ENCODE measurements at places on chromosomes 2 and 18. TPM values are rescaled to one million over a fixed set of nuclear protein-coding genes. Genes with fewer than 3 reads are reported as not detected.

GRCh38 chr2:233480490-233481202 is 85.9 kb downstream of the USP40 start:
- no peak for DNase-seq

- peak; percentile 77 for DNase-seq
Observed at GRCh38 chr2:216034065-216034464, 20.7 kb upstream of the MREG start.

DNA sequence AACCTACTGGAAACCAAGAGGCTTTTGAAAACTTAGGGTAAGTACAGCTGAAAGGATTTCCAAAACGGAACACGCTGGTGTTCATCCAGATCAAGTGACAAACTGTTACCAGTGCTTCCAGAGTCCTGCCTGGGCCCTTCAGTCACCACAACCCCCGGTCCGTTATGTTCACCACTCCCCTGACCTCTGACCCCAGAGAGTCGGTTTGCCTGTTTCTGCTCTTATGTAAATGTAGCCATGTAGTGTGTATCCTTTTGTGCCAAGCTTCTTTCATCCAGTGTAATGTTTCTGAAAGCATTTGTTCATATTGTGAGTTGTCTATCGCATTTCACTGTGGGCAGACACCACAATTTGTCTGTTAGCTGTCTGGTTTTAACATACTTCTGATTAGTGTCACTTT is 217.5 kb downstream of the NCK2 start:
- DNase-seq = no peak

The GPBAR1 gene
- total RNA-seq = not detected

GRCh38 chr2:200471324-200471848 is 38.5 kb downstream of the KCTD18 start:
- no peak for DNase-seq

The FAM110C gene
- total RNA-seq = not detected

The ALPP gene
- total RNA-seq = not detected

GRCh38 chr2:172777431-172777830 is 41.8 kb downstream of the RAPGEF4 start:
- peak; percentile 28 for DNase-seq

The KIAA2012 gene
- under 0.01 TPM for total RNA-seq

GRCh38 chr2:57402096-57402495 is 644.5 kb upstream of the VRK2 start:
- no peak for DNase-seq

DNA sequence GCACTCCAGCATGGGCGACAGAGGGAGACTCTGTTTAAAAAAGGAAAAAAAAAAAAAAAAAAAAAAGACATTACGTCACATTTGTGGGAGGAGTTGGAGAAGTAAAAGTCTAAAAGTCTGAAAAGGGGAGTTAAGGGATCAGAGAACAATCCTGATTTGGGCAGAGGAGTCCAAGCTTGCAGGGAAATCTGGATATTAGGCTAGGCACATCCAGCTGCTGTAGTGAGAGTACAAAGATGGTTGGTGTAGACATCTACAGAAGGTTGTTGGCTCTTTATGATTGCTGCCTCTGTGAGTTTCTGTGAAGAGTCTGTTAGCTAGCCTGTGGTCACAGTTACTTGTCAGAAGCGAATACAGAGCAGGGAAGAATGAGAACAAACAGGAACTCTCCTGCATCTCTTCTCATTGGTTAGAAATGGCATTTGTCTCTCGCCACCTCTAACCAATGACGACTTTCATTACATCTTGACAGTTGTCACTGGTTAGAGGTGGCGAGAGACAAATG is 3.3 kb upstream of the OSBPL6 start:
- no peak for DNase-seq

DNA sequence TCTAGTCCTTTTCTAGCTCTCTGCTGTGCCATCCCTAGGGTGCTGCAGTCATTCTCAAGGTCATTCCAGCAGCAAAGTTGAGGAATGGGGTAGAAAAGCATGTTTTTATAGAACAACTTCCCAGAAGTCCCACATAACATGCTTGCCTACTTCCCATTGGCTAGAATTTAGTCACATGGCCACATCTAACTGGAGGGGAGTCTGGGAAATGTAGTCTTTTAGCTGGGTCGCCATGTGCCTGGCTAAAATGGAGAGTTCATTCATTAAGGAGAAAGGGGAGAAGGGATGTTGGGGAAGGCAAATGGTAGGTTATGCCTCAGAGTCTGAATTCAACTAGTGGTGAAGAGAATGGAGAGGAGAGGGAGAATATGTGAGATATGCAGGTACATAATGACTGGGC is 85.7 kb downstream of the SLC4A3 start:
- peak; percentile 52 for DNase-seq

The GAL3ST2 gene
- not detected for total RNA-seq

The IL18R1 gene
- 0.18 TPM for total RNA-seq
